Peyer's patch (tissue), 4 donors: ENCODE measurements at places on chromosomes 3 and 15. TPM values are rescaled to one million over a fixed set of nuclear protein-coding genes. Genes with fewer than 3 reads are reported as not detected.
A peak's percentile ranks its signal among the peaks of the same experiment; 100 is the strongest.

- DNase-seq, result no peak
Measured at GRCh38 chr3:6079011-6079410, 781.9 kb upstream of the GRM7 start.

DNA sequence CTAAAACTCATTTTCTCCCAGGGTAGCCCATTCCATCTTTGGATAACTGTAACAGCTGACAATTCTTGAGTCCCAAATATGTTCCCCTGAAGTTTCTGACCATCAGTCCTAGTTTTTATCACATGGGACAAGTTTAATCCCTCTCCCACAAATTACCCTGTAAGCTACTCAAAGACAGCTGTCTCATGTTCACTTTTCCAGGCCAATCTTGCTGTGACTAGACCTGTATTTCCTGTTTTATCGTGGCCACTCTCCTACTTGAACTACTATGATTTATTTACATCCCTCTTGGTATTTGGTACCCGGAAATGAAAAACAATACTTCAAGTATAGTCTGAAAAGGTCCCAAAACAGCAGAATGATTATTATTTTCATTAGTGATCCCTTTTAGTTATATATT, 95.1 kb upstream of the MEX3B start:
- DNase-seq, result no peak

- DNase-seq, result peak; percentile 55
Measured at GRCh38 chr3:87088993-87089841, 98.3 kb upstream of the VGLL3 start.

DNA sequence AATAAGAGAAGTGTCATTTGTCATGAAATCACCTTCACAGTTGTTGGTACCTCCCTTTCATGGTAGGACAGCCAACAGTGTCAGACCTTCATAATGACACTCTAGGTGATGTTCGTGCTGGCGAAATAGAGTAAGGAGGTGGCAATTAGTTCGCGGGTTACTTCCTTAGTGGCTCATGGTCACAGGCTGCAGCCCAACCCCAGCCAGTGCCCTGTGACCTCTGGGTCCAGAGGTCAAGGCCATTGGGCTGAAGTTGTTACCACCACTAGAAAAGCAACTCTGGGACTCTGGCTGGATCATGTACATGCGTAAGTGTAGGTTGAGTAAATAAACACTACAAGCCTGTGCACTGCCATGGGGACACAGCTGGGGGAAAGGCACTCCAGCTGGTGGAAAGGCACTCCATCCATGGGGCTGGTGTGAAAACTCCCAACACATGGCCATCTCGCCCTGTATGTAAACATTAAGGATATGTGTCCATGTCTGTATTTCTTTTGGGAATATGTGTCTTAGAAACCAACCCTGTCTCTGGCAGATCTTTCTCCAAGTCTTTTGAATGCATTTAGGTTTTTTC, 106.7 kb downstream of the RYK start:
- no peak for DNase-seq

- no peak for DNase-seq
Measured at GRCh38 chr3:27094721-27095120, 274.5 kb downstream of the NEK10 start.

GRCh38 chr15:101394654-101395053, 94.9 kb downstream of the PCSK6 start:
- DNase-seq, result no peak

DNA sequence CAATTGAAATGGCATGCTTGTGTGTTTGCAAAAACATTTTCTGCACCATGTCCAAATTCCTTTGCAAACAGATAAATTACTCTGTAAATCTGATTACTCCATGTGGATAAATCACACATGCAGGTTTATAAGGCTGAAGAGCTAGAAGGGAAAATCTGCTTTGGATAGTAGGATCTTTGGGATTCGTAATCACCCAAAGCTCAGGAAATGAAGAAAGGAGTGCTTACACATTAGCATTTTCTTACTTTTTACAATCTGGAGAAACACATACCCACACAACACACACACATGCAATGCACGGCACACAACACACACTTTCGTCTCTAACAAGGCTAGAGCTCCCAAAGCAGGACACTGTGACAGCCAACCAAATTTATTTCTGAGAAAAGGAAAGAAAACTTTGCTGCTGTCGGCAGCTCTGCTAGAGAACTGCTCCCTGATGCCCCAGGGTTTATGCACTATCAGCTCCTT, 2.1 kb downstream of the LSAMP start:
- DNase-seq, result no peak

DNA sequence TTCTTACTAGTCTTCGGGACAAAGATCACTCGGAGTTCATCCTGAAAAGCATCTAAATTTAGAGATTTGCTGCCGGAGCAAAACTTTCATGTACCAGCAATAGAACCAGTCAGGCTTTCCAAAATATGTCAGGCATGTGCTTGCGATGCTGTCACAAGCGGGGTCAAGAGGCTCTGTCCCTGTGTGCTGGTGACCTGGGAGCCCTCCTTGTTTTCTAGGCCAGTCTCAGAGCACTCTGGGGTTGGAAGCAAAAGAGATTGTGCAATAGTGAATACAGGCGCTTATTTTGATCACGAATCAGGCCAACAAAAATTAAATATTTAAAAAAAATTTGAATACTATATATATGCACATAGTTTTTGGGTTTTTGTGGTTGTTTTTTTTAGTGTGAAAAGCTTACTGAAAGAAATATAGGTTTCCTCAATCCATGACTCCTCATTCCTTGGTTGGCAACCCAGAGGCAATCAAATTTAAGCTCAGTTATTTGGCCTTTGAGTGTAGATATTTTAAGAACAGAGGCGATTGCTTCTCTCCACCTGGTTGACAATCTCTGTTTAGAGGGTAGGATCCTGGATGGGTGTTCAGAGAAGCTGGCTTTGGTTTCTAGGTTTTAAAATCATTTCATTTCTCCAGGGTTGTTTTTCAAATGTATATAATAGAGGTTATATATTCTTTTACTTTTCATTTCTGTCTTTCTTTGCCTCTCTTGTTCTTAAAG, 8.4 kb upstream of the KLHL24 start:
- DNase-seq, result no peak

DNA sequence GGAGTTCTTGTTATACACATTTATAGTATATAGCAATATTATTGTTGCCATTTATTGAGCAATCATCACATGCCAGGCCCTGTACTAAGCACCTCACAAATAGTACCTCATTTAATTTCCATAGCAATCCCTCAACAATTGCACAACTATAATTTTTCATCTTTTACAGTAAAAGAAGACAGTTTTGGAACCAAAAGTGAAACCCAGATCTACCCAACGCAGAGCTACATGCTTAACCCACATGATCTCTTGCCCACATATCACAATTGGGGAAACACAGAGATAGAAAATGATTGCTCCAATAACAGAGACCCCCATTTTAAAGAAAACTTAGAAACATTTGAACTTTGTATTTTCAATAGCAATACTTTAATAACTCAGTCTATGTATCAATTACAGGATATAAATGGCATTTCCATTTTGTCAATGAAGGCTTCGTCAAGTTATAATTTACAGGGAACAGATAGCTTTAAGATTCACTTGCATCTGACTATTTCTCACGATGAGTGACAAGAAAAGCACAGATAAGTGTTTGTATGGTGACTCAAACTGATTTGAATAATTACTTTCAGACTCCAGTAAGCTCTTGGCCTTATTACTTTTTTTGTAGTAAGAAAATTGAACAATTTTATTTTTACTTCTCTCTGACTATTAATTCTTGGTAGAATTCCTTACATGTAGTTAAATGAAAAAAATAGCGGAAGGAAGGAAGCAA, 38.7 kb upstream of the CCDC50 start:
- no peak for DNase-seq

DNA sequence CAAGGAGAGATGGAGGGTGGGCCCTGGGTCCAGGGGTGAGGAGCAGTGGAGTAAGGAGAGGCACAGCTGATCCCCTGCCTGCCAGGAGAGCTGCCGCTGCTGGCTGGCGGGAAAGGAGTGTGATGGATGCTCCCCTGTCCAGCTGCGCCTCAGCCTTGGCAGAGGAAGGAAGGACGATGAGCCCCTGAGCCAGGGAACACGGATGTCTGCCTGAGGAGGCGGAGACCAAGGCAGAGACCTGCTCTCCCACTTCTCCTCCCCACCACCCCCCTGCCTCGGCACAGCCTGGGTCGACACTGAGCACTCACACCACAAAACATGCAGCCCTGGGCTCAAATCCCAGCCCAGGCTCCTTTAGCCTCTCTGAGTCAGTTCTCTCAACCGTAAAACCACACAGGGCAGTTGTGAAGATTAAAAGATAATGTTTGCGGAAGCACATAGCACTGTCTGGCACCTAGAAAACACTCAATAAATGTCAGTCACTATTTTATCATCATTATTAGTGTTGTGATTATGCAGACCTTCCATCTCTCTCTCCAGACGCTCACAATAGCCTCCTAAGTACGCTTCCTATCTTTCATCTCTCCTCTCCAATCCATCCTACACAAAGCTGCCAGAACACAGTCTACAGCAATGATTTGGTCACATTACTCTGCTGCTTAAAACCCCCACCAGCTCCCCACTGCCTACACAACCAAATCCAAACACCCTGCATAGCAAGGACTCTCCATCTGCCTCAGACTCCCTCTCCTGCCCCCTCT, 52.2 kb downstream of the SEMA5B start:
- DNase-seq, result no peak

- DNase-seq, result peak; percentile 63
Measured at GRCh38 chr3:14633819-14634424, 17.6 kb upstream of the CCDC174 start.

GRCh38 chr3:149449799-149450198, 24.7 kb upstream of the TM4SF4 start:
- DNase-seq, result no peak

GRCh38 chr3:58998476-58999117, 51.2 kb downstream of the CFAP20DC start:
- DNase-seq, result no peak

DNA sequence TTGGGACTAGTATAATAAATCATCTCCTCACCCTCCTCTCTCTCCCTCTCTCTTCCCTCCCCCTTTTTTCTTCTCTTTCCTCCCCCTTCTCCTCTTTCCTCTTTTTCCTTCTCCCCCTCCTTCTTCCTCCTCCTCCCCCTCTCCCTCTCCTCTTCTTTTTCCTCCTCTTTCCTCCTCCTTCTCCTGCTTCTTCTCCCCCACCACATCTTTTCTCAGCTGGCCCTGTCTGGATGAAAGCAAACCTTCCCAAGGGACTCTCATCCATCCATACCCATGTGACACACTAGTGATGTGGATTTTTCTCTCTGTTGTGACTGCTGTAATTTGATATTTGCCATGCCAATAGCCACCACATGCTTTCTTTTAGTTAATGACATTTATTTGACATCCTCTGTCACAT, 127.2 kb downstream of the EBLN2 start:
- DNase-seq, result no peak

DNA sequence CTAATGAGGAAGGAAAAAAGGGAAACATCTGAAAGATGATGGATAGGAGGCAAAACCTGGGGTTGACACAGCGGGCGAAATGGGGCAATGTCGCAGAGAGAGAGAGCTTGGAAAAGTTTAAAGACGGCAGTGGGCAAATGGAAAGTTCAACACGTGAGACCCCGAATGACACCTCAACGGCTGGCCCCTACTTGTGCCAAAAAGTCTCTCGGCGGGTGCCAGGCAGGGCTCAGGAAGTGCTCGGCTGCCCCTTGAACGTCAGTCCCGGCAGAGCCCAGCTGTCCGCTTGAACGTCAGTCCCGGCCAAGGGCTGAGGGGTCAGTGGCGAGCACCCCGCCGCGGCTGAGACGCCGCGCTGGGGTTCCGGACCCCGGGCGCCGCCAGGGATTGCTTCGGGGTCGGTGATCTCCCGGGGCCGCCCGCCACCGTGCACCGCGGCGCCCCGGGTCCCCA, 658 bp downstream of the EOGT start:
- DNase-seq, result peak; percentile 36

DNA sequence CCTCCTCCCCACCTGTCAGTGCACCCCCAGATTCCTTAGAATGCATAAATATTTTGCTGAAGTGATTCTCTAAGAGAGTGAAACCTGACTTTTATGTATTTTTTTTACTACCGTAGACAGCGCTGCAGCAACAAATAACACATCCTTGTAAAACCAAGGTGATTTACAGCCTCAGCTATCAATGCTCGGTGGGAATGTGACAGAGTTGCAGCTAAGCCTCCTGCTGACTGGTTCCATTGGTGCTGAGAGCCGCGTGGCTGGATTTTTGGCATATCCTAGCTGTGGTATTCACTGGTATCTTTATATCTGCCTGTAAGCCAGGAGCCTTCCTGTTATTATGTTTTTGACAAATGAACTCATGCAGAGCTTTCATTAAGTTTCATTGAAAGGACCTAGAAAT, 11.0 kb downstream of the FGD5 start:
- no peak for DNase-seq

- peak; percentile 53 for DNase-seq
Measured at GRCh38 chr3:124878561-124879336, 8.4 kb downstream of the ITGB5 start.

DNA sequence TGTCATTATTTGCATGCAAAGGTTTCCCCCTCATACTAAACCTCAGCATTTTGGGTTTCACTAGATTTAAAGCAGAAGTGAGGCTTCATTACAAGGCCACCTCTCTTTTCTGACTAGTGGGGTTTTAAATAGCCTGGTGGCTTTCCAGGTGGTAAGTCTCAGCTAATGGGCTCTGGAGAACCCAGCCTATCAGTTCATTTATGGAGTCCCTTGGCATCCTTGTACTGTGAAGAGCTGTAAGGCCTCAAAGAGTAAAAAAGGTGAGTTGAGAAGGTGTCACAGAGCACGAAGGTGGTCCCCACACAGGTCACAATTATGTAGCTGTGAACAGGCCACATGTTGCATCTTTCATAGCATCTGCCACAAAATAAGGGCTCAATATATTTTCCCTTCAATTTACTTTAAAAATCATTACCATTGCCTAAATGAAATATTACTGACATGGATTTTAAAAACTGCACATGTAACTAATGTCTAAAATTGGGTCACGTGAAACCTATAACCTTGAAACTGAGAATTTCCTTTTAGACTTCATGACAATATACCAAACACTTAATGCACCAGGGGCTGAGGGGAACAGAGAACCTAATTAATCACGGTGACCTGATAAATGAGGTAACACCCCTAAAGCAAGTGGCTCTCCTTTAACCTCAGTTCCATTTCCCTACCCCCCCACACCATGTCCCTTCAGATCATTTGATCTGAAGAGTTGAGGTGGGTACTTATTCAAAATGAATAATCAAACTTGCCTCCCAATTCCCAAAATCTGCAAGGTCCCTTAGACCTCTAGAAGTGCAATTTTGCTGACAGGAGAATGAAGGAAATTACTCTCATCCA, 1.3 kb downstream of the NGLY1 start:
- DNase-seq, result no peak

- peak; percentile 34 for DNase-seq
Measured at GRCh38 chr3:39176025-39176714, 16.2 kb downstream of the XIRP1 start.

- no peak for DNase-seq
Measured at GRCh38 chr15:100601163-100601562, 821 bp downstream of the LINS1 start.

Gene DBR1
- total RNA-seq, result 9.1 TPM

Gene ITIH1
- total RNA-seq, result not detected

Gene PEX5L
- not detected for total RNA-seq

Gene MINAR1
- total RNA-seq, result not detected

Gene C3orf49
- not detected for total RNA-seq

Gene MOBP
- total RNA-seq, result not detected

Gene GPR15
- total RNA-seq, result 1.2 TPM

Gene CYP1A2
- total RNA-seq, result not detected

Gene KCTD6
- 14.9 TPM for total RNA-seq
